ENCODE measurements at places on chromosomes 7 and 10.

DNA sequence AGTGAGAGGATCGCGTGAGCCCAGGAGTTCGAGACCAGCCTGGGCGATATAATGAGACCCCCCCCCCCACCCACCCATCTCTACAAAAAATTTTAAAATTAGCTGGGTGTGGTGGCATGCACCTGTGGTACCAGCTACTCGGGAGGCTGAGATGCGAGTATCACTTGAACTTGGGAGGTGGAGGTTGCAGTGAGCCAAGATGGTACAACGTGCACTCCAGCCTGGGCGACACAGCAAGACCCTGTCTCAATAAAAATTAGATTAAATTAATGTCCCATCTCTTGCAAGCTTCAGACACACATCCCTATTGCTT is 391 bp upstream of the PROSER2 start:
- DNase-seq: no peak

- no peak for DNase-seq
These were observed 255.7 kb downstream of the THSD7A start for GRCh38 chr7:11576310-11576709.

GRCh38 chr10:47384148-47384921 is at the start of gene ZNF488:
Gene ZNF488 (minus strand): TSS chr10:47384293. CDS start chr10:47368829, 15,464 bp downstream.
- peak; percentile 83 for DNase-seq

GRCh38 chr10:49778197-49778596 is 16.1 kb upstream of the OGDHL start:
- no peak for DNase-seq

DNA sequence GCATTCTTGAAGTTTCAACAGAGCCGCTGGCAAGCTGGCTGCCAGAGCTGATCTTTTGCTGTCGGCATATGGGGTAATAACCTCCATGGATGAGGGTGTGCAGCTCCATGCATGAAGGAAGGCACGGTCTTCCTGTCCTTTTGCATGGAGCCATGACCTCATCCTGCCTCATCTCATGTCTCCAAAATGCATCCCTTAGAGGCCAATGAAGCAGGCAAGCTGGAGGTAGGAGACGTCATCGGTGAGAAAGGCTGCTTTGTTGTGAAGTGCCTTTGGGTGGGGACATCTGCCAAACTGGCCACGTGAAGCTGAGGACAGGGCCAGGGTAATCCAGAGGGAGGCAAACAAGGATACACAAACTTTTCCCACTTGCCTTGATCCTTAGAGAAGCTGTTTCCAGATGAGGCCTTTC is 161.5 kb upstream of the TBX20 start:
- DNase-seq: no peak

DNA sequence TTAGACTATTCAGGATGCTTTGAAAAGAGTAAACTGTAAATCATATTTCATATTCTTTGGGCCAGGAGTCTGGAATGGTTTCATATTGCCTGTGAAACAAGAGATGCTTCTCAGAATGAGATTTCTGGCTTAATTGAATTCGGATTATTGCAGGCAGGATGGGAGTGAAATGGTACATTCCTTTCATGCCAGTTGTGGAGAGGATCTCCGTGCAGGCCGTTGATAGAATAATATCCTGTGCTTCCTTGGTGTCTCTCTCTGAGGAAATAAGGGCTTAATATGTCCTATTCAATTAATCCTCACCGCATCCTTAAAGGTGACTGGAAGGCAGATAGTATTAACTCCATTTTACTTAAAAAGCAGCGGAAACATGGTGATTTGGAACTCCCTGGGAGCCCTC is 56.6 kb downstream of the CUX1 start:
- DNase-seq: no peak

GRCh38 chr10:1267148-1267547 is 211.0 kb downstream of the WDR37 start:
- no peak for DNase-seq

DNA sequence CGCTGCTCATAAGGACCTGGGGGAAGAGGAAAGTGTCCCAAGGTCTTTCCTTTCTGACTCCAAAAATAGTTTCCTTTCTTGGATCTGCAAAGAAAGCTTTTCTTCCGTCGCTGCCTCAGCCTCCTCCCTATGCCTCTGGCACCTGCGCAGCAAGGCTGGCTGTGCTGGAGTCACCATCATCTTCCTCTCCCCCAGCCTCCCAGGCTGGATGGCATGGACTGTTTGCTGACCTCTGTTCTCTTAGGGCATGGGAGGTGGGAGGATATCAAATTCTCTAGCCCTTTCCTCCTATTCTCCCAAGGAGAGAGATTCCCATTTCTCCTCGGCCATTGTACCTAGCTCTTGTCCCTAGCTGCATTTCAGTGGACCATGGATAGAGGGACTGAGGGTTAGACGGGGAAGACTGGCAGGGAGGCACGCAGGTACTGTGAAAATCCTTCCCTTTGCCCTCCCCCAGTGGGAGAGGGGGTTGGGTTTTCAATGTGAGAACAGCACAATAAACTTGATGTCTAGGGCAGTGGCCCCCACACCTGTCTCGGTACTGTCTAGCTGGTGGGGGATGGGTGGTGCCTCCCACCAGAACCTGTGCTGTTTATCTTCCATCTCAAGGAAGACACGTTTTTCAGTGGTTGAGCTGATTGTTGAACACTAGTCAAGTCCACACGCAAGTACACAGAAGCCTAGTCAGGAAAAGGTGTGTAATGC is 2.6 kb downstream of the PPP1R35 start:
- no peak for DNase-seq

- DNase-seq: no peak
These were observed 282.0 kb upstream of the ETV1 start for GRCh38 chr7:14271441-14271840.

GRCh38 chr7:127885222-127885772 is 145.9 kb downstream of the LRRC4 start:
- no peak for DNase-seq

DNA sequence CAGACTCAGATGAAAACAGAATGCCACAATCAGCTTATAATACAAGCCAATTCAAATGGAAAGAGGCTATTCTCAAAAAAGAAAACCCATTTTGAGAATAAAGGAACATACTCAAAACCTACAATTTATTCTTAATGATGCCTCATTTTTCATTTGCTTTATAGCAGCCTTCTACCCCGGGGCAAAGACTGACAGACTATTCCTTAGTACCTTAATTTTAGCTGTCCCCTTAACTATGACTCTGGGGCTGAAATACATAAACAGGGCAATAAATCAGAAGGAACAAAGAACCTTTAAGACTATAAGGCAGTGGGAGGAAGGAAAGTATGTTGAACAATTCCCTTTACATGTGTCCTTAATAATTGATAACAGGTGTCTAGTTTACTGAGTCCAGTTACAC is 76.8 kb downstream of the TMEM106B start:
- DNase-seq: no peak

DNA sequence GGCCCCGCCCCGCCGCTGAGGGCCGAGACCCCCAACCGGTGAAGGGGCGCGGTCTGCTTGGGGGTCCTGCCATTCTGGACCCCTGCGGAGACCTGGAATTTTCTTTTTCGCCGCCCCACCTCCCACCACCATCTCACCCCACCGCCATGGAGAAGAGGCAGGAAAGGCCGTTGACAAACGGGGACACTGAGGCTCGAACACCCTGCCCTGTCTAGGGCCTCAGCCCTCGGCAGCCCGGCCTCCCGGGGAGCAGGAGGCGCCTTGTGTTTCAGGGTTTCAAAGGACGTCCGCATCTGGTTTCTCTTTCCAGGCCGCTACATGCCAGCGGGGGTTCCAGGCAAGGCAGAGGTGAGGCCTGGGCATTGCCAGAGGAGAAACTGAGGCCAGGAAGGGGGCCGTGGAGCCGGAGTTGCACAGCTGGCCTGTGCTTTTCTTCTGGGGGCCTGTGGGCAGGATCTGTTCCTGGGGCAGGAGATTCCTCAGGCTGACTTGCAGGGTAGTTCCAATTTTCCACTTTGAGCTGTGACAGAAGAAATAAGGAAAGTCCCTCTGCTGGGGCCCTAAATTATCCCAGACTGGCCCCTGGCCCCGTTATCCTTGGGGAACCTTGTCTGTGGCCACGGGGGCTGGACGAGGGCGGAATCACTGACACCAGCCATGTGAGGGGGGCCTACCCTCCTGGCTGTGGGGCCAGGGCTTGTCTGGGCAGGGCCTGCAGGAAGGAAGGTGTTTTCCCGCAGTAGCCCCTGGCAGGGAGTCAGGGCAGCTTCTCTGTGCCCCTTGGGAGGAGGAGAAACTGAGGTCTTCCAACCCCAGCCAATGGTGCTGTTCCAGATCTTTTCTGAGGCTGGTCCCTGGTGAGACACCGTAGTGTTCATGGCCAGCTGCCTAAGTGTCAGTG is 900 bp upstream of the MICALL2 start:
- no peak for DNase-seq

- DNase-seq: no peak
These were observed 12.0 kb upstream of the NRCAM start for GRCh38 chr7:108468246-108468645.

GRCh38 chr7:988426-988911 is 5.5 kb downstream of the CYP2W1 start:
- no peak for DNase-seq

DNA sequence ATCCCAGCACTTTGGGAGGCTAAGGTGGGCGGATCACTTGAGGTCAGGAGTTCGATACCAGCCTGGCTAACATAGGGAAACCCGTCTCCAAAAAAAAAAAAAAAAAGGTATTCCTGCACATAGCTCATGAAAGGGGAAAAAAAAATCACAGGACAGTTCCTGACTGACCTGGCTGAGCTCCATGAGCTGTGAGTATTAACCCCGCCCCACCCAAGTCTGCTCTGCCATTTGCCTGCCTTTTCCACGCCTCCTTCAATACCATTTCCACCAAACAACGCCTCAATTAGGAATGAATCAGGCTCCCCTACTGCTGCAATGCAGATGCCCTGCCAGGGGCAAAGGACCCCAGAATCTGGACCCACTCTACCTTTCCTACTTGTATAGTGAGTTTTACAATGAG is 55.0 kb downstream of the PDIA4 start:
- DNase-seq: no peak

DNA sequence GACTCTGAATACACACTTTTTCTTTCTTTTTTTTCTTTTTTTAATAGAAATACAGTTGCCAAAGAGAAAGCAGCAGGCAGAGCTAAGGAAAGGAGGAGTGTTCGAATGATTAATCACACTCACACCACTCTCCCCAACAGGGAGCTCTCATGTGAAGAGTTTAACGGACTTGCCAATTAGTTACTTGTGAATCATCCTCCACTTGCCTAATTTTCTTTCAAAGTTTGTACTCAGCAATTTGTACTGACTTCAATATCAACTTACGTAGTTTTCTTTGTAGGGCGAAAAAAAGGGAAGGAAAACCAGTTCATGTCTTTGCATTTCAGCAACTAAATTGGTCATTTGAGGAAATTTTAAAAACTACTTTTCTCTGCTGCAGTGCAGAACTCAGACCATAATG is 109.2 kb downstream of the PIP4K2A start:
- no peak for DNase-seq

DNA sequence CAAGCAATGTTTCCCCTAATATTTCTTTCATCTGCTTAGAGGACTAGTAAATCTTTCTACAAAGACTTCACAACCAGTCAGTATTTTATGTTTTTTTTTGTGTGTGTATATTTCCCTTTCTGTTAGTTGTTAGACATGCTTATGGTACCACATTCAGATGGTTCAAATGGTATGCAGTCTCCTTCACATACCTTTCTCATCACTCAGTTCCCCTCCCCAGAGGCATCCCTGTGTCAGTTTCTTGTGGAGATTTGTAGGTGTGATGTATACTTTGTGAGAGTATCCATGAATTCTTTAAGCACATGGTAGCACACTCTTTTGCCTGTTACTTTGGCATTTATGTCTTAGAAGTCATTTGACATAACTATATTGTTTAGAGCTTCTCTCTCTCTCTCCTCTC is 4.4 kb downstream of the ZNF485 start:
- no peak for DNase-seq

DNA sequence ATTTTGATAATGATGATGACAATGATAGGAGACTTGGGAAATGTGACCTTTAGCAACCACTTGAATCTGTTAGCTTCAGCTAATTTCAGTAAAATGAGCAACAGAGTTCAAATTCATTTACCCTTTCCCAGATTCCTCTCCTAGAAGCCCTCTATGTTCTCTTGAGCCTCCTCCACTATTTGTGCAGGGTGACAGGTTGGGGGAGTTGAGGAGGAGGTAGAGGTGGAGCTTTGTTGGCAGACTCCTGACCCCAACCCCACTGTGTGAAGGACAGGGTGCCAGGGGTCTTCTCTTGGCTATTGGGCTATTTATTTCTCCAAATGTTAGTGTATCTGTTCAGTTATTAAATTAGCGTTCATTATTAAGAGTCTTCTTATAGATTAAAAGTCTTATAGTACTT is 422.3 kb downstream of the GFRA1 start:
- no peak for DNase-seq

DNA sequence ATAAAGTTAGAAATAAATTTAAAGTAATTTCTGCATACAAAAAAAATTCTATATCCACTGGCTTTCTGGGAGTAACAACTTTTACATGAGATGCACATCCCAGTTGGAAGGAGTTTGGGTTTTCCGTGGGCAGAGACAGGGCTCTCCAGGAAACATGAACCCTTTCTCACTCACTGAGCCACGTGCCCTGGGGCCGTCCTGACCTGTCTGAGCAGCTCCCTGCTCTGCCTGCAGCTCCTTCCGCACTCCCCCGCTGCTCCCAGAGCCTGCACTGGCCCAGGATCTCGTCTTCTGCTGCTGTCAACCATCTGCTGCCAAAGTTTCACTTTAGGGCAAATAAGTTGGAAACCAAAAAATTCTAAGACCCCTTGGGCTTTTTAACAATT is 169.1 kb downstream of the DIP2C start:
- DNase-seq: no peak

DNA sequence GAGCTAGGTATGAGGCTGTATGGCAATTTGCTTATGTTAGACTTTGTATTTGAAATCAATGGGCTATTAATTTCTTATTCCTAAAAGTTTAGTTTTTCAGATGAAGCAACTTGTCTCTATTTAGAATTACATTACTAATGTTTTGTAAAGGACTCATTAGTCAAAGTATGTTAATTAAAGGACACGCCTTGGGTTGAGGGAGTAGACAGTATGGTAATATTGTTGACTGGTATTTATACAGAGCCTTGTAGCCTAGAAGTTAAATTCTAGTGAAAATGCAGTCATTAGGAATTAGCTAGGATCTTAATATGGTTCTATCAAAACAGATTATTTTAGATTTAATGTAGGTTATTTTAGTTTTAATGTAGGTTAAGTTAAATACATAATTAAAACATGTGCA is 6.2 kb downstream of the CDK14 start:
- DNase-seq: no peak

DNA sequence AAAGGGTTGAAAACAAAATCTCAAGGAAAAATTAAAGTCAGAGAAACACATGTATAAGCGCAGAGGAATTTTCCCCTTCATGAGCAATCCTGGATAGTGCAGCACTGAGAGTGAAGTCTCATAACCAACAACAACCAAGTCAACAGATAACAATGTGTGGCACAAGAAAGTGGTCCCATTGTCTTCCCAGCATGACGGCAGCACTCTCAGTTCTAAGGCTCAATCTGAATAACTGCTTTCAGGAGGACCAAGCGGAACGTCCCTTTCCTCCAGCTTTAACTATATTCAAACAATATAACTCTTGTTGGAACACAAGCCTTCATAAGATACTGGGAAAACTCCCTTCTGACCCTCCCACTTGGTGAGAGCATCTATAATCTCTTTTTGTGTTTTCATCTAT is 137.9 kb downstream of the RAPGEF5 start:
- no peak for DNase-seq
